ENCODE measurements at places on chromosomes 11 and 22. TPM values are rescaled to one million over a fixed set of nuclear protein-coding genes. Genes with fewer than 3 reads are reported as not detected.
A peak's percentile ranks its signal among the peaks of the same experiment; 100 is the strongest.

GNAZ gene
- total RNA-seq = 8.6 TPM

GRCh38 chr11:111870522-111870885, 877 bp downstream of the ALG9 start:
- DNase-seq = no peak

BDNF gene
- 0.19 TPM for total RNA-seq

DNA sequence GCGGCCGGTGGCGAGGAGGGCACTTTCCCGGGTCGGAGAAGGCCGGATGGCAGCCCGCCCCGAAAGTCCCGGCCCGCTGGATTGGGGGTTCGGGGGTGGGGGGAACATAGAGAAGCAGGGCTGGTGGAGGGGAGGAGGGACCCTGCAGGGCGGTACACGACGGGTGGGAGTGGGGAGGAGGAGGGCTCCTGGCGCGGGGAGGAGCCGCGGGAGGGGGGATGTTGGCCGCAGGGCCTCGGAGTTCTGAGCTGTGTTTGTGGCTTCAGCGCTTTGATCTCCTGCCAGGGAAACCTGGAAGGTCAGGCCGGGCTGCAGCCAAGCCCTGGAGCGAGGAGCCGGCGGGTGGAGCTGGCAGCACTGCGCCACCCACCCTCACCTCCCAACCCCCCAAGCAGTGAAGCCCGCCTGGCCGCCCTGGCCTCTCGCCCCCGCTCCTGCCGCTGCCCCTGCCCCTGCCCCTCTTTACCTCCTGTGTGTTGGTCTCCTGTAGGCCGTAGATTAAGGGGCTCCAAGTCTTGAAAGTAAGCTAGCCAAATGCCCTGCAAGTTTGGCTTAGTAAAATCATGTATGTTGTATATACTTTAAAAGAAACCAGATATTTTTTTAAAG, 30.9 kb downstream of the C22orf31 start:
- DNase-seq = no peak

BAIAP2L2 gene
- total RNA-seq = 3.0 TPM

- DNase-seq = no peak
These were observed 6.4 kb upstream of the HTATIP2 start for GRCh38 chr11:20357150-20357549.

DNA sequence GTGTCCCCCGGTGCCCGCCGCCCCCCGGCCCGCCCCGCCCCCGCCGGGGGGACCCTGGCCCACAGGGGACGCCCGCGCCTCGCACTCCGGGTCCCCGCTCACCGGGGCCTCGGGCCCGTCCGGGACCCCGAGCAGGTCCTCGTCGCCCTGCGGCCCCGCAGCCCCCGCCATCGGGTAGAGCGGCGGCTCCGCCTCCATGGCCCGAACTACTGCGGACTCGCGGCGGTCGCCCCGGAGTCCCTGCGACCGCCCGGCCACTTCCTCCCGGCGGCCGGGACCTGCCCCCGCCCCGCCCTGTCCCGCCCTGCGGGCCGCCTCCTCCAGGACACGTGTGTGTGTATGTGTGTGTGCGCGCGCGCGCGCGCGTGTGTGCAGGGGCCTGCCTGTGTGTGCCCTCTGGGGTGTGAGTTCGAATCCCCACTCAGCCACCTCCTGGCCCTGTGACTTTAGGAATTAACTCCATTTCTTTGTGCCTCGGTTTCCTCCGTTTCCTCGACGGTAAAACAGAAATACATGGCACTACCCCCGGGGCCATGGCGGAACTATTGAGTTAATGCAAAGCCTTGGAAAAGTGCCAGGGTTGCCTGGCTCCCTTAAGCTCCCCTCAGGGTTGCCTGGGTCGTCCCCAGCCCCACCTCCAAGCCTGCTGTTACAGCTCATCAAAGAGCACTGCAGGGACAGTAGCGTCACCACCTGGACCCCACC, at the start of gene UNC93B1:
TSS of gene UNC93B1 (minus strand) at position 252 of the 705 bp plus-strand sequence. CDS start at position 198, 54 bp downstream.
- peak; percentile 55 for DNase-seq

GRCh38 chr22:20238901-20239675, 29.0 kb downstream of the RTN4R start:
- no peak for DNase-seq

CHKB gene
- 85.6 TPM for total RNA-seq

DNA sequence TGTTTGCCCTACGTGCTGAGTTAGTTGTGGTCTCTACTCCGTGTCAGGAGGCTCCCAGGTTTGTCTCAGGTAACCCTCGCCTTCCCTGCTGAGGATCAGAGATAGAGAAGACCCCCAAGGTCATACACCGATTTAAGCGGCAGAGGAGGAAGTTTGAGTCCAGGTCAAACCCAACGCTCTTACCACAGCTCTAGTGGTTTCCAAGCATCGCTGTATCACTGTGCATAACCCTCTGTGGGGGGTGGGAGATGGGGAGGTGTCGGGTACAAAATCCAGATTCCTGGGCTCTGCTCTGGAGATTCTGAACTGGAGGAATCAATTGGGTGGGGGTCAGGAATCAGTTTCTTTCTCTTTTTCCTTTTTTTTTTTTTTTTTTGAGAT, 627 bp downstream of the DNAJC4 start:
- DNase-seq = no peak

UBASH3B gene
- total RNA-seq = 36.3 TPM

GRCh38 chr22:23147617-23148387, 2.5 kb downstream of the RAB36 start:
- no peak for DNase-seq

- no peak for DNase-seq
These were observed 545 bp downstream of the FEN1 start for GRCh38 chr11:61793083-61793828.

DNA sequence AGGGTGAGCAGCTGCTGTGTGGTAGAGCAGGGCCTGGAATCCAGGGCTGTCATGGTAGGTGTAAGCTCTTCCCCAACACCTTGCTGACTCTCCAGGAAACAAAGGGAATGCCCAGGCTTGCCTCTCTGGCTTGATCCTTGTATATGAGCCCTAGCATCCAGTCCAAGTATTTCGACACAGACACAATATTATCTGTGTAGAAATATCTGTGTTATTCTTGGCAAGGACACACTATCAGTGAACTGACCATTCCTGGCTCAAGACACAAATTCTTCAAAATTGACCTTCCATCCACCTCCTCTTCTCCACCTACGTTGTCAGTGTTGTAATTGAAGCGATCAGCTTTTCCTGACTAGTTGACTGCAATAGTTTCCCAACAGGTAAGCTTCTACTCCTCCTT, 312.0 kb upstream of the NARS2 start:
- DNase-seq = no peak

DNA sequence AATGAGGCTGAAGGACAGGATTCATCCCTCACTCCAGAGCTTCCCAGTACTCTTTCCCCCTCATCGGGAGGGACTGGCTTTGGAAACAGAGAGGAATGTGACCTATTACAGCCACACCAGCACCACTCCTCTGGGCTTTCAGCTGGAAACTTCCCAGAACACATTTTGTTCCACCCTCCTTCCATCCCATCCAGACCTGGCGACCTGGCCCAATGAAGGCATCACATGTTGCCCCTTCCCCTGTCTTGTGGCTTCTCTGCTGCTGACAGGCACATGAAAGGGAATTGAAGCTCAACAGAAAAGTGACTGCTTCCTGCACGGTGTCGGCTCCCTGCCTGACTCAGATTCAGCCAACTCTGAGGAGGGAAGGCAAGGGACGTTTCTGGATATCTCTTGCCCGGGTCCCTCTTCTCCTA, 19.1 kb downstream of the IRAG1 start:
- no peak for DNase-seq

RBMXL2 gene
- not detected for total RNA-seq

DNA sequence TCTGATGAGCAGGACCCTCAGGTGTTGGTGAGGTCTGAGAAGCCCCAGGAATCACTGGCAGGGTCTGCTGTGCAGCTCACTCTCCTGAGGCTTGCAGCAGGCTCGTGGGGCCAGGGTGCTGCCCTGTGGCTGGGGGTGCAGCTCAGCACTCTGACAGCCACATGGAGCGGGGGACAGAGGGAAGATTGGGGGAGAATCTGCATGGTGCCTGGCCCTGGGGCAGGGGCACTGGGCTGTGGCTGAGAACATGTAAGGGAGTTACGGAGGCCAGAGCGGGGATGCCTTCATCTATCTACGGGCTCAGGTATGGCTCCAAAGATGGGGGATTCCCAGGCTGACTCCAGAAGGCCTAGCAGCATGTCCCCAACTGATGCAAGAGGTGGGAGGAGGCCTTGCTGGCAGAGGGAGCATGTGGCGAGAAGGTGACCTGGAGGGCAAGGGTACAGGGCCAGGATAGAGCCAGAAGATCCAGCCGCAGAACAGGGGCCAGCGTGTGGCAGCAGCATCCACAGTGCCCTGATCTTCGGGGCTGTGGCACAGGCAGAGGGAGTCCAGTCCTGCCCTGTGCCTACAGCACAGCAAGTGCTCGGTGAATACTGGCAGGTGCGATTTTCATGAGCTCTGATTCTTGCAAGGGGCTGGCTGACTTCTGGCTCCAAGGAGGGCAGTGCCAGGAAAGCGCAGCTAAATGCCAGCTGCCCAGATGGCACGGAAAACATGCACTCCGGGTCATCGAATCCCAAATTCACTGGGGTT, 184.7 kb downstream of the CTTN start:
- no peak for DNase-seq

C22orf42 gene
- not detected for total RNA-seq

DNA sequence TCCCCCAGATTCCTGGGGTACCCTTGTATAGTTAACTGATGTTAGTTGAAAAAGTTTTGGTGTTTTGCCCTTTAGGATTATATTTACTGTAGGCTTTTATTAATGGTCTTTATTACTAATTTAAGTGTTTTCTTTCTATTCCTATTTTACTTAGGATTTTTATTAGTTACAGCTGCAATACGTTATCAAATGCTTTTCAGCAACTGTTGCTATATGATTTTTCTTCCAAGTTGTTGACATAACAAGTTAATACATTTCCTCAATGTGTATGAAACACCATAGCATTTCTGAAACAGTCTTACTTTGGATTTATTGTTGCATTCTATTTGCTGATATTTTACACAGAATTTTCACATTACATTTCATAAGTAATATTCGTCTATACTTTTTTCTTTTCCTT, 81.2 kb upstream of the RASSF10 start:
- no peak for DNase-seq

P2RX3 gene
- total RNA-seq = not detected

APLP2 gene
- 288 TPM for total RNA-seq

Measured in omental fat pad (tissue), 4 donors.